Naive thymus-derived CD4-positive, alpha-beta T cell (primary cell): ENCODE measurements at places on chromosomes 12 and 14. TPM values are rescaled to one million over a fixed set of nuclear protein-coding genes. Genes with fewer than 3 reads are reported as not detected.

GRCh38 chr12:19885093-19885812, 446.0 kb downstream of the AEBP2 start:
- no peak overlapping the region for H3K27ac ChIP-seq
- no peaks in the 10 kb centered on the region for H3K27me3 ChIP-seq
- H3K36me3 ChIP-seq = no peaks in the 10 kb centered on the region
- H3K4me3 ChIP-seq = no peak overlapping the region
- no peak for DNase-seq

- DNase-seq = no peak
- no peaks in the 10 kb centered on the region for H3K36me3 ChIP-seq
- H3K4me3 ChIP-seq = no peak overlapping the region
- H3K4me1 ChIP-seq = no peaks in the 10 kb centered on the region
Measured at GRCh38 chr12:68790081-68790951, 17.7 kb upstream of the MDM2 start.

GRCh38 chr14:100629696-100630095, 42.5 kb upstream of the BEGAIN start:
- no peaks in the 10 kb centered on the region for H3K4me1 ChIP-seq
- H3K27me3 ChIP-seq = no peaks in the 10 kb centered on the region
- no peak overlapping the region for H3K27ac ChIP-seq
- no peak for DNase-seq

GRCh38 chr14:93997082-93997481, at the start of gene CCDC197:
TSS of gene CCDC197 (plus strand) at chr14:93997301. CDS start at chr14:93998132, 831 bp downstream.
- no peak within 1 kb of the TSS for H3K4me3 ChIP-seq
- H3K4me1 ChIP-seq = peaks cover 6% of the 10 kb centered on the region
- no peaks in the 10 kb centered on the region for H3K36me3 ChIP-seq
- no peaks in the 10 kb centered on the region for H3K27me3 ChIP-seq
- DNase-seq = no peak

SYCP3 gene
- total RNA-seq = 0.71 TPM

DNA sequence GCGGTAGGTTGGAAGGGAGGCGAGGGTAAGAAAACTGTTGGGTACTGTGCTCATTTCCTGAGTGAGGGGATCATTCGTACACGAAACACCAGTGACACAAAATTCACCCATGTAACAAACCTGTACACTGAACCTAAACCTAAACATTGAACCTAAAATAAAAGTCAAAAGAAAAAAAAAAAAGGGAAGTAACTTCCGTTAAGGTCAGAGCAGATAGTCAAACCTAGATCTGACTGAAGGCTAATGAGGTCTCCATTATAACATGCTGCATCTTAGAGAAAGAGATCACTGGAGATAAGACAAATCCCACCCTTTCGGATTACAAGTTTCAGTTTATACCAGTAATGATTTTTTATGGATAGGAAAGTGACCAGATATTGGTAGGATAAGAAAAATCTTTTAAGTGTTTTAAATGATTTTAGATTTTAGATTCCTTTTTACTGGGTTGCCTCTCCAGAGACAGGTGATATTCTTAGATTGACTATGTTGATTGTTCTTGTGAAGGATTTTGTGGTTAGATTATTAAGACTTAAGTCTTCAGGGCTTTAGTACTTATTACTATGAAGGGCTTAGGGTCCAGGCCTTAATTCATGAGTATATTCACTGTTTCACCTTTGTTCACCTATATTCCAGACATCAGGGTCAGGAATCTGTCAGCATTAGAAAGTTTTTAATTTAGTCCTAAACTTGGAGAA, 11.2 kb upstream of the NCKAP1L start:
- no peaks in the 10 kb centered on the region for H3K36me3 ChIP-seq
- no peak overlapping the region for H3K4me3 ChIP-seq
- no peak for DNase-seq
- no peaks in the 10 kb centered on the region for H3K27me3 ChIP-seq

DNA sequence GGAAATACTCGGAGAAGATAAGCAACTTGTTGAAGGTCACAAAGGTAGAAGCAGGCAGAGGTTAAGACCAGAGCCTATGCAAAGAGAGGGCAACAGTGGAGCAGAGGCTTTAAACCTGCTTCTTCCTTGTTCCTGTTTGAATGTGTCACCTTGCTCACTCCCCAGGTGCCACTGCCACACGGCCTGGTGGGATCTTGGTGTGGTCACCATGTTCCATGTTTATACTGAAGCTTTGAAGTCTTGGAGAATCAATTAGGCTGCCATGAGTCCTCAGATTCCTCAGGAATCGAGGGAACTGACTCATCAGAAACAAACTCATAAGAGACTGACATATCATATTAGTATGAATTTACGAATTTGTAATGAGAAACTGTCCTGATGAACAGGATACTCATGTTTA, 46.8 kb downstream of the IQSEC3 start:
- no peaks in the 10 kb centered on the region for H3K36me3 ChIP-seq
- H3K4me1 ChIP-seq = peaks cover 4% of the 10 kb centered on the region
- H3K4me3 ChIP-seq = no peak overlapping the region
- no peaks in the 10 kb centered on the region for H3K27me3 ChIP-seq
- H3K27ac ChIP-seq = no peak overlapping the region

KCNMB4 gene
- total RNA-seq = 1.9 TPM

- H3K36me3 ChIP-seq = no peaks in the 10 kb centered on the region
- H3K4me1 ChIP-seq = no peaks in the 10 kb centered on the region
- DNase-seq = no peak
- no peak overlapping the region for H3K4me3 ChIP-seq
- no peaks in the 10 kb centered on the region for H3K27me3 ChIP-seq
Measured at GRCh38 chr12:22677781-22678574, 53.0 kb downstream of the ETNK1 start.

GRCh38 chr12:20211981-20212421, 156.3 kb upstream of the PDE3A start:
- no peak overlapping the region for H3K27ac ChIP-seq
- H3K27me3 ChIP-seq = no peaks in the 10 kb centered on the region
- no peaks in the 10 kb centered on the region for H3K4me1 ChIP-seq
- H3K4me3 ChIP-seq = no peak overlapping the region
- no peak for DNase-seq

DNA sequence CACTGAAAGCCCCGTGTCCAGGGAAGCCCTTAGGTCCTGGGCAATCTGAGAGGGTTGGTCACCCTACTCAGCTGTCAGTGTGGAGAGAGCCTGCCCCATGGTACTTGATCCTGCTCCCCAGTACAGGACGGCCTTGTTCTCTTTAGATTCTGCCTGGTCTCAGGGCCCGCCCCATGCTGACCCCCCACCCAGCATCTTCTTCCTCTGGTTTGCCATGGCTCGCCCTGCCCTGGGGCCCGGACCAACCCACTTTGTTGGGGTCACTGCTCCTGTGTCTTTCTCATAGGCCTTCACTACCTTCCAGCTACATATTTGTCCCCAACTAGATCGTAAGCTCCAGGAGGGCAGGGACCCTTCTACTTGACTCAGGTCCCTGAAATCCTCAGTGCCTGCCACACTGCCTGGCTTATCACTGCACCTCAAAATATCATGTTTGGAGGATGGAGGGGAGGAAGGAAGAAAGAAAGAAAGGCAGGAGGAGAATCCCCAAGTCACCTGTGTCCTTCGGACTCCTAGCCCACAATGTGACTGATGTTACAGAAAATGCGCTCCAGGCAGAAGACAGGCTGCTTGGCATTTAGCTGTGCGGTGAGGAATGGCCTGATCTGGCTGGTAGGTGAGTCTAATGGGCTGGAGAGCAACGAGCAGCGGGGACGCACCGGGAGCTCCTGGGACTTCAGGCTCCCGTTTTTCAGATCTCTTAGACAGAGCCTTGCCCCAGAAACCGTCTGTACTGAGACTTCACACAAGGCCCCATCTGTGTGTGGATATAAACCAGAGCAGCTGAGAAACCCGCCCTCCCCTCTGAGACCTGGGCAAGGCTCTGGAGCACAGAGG, 66.1 kb downstream of the C14orf132 start:
- no peaks in the 10 kb centered on the region for H3K36me3 ChIP-seq
- no peak overlapping the region for H3K27ac ChIP-seq
- H3K27me3 ChIP-seq = no peaks in the 10 kb centered on the region
- DNase-seq = no peak
- H3K4me3 ChIP-seq = no peak overlapping the region

CLEC2D gene
- total RNA-seq = 187 TPM

DNA sequence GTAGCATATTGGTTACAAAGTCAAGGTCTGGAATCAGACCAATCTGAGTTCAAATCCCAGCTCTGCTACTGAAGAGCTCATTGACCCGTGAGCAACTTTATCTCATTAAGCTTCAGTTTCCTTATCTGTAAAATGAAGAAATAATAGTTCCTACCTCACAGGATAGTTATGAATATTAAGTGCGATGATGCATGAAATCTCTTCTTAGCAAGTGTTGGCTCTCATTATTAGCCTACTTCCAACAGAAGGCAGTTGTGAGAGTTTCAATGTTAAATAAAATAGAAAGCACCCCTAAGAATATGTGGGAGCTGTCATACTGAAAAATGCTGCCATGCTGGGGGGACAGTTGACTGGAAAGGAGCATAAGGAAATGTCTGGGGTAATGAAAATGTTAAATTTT, 39.0 kb upstream of the ITPR2 start:
- peaks cover 9% of the 10 kb centered on the region for H3K4me1 ChIP-seq
- no peaks in the 10 kb centered on the region for H3K27me3 ChIP-seq
- DNase-seq = no peak
- H3K27ac ChIP-seq = no peak overlapping the region
- no peak overlapping the region for H3K4me3 ChIP-seq
- no peaks in the 10 kb centered on the region for H3K36me3 ChIP-seq

- H3K27ac ChIP-seq = no peak overlapping the region
- H3K36me3 ChIP-seq = no peaks in the 10 kb centered on the region
- H3K4me1 ChIP-seq = no peaks in the 10 kb centered on the region
- H3K27me3 ChIP-seq = no peaks in the 10 kb centered on the region
- no peak overlapping the region for H3K4me3 ChIP-seq
Measured at GRCh38 chr12:18327036-18327435, 65.7 kb downstream of the PIK3C2G start.

GRCh38 chr14:56170877-56171422, 52.7 kb downstream of the PELI2 start:
- no peaks in the 10 kb centered on the region for H3K27me3 ChIP-seq
- no peak for DNase-seq
- H3K27ac ChIP-seq = no peak overlapping the region
- H3K36me3 ChIP-seq = no peaks in the 10 kb centered on the region
- H3K4me3 ChIP-seq = no peak overlapping the region

GPD1 gene
- 0.60 and 0.64 TPM in 2 replicates for total RNA-seq

- no peaks in the 10 kb centered on the region for H3K27me3 ChIP-seq
- no peaks in the 10 kb centered on the region for H3K4me1 ChIP-seq
- no peak for DNase-seq
- no peak overlapping the region for H3K4me3 ChIP-seq
Measured at GRCh38 chr14:105665247-105665950, 139.0 kb downstream of the TMEM121 start.

GRCh38 chr14:104399432-104400155, 180.0 kb upstream of the C14orf180 start:
- H3K4me1 ChIP-seq = peaks cover 21% of the 10 kb centered on the region
- H3K4me3 ChIP-seq = no peak overlapping the region
- DNase-seq = no peak

DNA sequence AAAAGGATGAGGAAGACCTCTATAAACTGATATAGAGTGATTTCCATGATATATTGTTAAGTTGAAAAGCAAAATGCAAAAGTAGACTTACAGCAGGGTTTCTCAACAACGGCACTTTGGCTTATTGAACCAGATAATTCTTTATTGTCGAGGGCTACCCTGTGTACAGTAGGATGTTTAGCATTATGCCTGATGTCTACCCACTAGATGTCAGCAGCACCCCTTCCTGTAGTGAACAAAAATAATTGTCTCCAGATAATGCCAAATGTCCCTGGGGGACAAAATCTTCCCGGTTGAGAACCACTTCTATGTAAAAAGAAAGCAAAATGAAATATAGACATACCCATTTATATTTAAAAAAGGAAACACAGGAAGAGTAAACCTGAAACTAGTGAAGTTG, 32.4 kb downstream of the ABCD2 start:
- no peaks in the 10 kb centered on the region for H3K36me3 ChIP-seq
- H3K27ac ChIP-seq = no peak overlapping the region
- DNase-seq = no peak
- no peaks in the 10 kb centered on the region for H3K4me1 ChIP-seq

OR6C76 gene
- total RNA-seq = not detected

DNA sequence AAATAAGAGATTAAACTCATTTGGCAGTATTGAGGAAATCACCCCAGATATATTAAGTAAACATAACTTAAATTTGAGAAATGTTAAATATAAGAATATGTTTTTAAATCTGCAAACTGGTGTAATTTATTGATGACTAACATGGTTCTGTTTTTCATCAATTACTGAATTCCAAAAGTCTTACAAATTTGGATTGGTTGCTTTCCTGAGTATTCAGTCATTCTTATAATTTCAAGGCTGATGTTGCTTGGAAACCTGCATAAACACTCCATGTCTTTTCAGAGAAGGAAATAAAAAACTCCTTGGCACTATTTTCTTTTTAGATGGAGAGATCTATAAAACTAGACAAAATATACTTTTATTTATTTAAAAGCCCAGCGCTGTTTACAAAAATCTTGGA, 71.7 kb downstream of the NOVA1 start:
- no peaks in the 10 kb centered on the region for H3K4me1 ChIP-seq
- H3K36me3 ChIP-seq = no peaks in the 10 kb centered on the region
- DNase-seq = no peak
- H3K27me3 ChIP-seq = no peaks in the 10 kb centered on the region
- no peak overlapping the region for H3K27ac ChIP-seq
- no peak overlapping the region for H3K4me3 ChIP-seq

GPR68 gene
- 38.6 and 38.8 TPM in 2 replicates for total RNA-seq

- H3K36me3 ChIP-seq = no peaks in the 10 kb centered on the region
- no peaks in the 10 kb centered on the region for H3K4me1 ChIP-seq
- H3K27me3 ChIP-seq = no peaks in the 10 kb centered on the region
- H3K27ac ChIP-seq = no peak overlapping the region
Measured at GRCh38 chr12:27161458-27162228, 79.3 kb upstream of the C12orf71 start.

- DNase-seq = no peak
- H3K27ac ChIP-seq = no peak overlapping the region
- H3K27me3 ChIP-seq = no peaks in the 10 kb centered on the region
- H3K4me3 ChIP-seq = no peak overlapping the region
Measured at GRCh38 chr12:10600988-10601387, 12.4 kb downstream of the MAGOHB start.

KRT5 gene
- not detected in 2 replicates for total RNA-seq

GRCh38 chr12:58533652-58534051, 386.7 kb downstream of the LRIG3 start:
- no peaks in the 10 kb centered on the region for H3K4me1 ChIP-seq
- H3K27ac ChIP-seq = no peak overlapping the region
- no peaks in the 10 kb centered on the region for H3K27me3 ChIP-seq
- no peaks in the 10 kb centered on the region for H3K36me3 ChIP-seq

- H3K27me3 ChIP-seq = no peaks in the 10 kb centered on the region
- DNase-seq = no peak
- H3K4me3 ChIP-seq = no peak overlapping the region
- H3K27ac ChIP-seq = no peak overlapping the region
- H3K36me3 ChIP-seq = no peaks in the 10 kb centered on the region
- no peaks in the 10 kb centered on the region for H3K4me1 ChIP-seq
Measured at GRCh38 chr12:76533331-76533730, 26.2 kb downstream of the OSBPL8 start.

ARMH4 gene
- total RNA-seq = not detected

CELA1 gene
- total RNA-seq = 0.31 TPM in 1 of 2 replicates, not detected in the other

GRCh38 chr12:84113666-84114065, 798.9 kb downstream of the SLC6A15 start:
- no peak overlapping the region for H3K27ac ChIP-seq
- no peak overlapping the region for H3K4me3 ChIP-seq
